ENCODE measurements at places on chromosomes 16 and 17.

DNA sequence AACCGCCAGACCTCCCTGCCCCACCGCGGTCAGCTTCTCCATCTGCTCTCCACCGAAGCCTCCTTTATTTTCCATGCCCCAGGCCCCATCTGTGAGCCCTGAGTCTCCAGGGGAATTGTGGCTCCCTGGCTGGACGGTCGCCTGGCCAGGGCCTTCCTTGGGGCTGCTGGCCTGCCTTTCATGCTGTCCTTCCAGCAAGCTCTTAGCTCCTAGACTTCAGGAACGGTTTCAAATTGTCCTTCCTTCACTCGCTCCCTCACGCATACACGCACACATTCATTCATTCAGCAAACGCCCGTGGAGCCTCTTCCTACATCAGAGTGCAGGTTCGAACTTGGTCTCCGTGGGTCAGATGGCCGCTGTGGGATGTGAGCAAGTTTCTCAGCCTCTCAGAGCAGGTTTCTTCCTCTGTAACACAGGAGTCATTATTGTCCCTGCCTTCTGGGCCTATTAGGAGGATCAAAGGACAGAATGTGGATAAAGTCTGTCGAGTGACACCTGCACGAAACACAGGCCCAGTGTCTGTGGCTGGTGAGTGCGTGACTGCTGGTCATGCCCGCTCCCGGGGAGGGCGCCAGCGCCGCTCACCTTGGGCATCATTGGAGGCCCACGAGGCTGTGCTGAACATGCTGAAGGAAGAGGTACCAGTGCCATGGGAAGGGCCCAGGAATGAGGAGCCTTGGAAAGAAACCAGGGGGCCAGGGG lies 18.7 kb upstream of the GSE1 start:
- no peak for DNase-seq

DNA sequence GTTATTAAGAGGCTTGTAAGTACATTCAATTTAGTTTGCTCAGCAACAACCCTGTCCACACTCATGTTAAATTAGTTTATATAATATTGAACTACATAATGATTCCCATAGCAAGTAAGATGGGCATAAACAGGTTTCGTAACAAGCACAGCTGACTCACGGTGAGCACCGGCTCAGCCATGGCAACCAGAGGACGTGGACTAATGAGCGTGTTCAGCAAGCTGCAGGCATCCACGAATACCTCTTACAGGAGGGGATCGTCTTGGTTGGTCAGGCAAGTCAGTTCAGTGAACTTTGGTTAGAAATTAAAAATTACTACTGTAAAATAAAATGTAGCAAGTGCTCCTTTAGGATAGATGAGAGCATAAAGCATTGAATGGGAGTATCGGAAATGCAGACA lies 58.4 kb downstream of the ELAC2 start:
- DNase-seq, result no peak

DNA sequence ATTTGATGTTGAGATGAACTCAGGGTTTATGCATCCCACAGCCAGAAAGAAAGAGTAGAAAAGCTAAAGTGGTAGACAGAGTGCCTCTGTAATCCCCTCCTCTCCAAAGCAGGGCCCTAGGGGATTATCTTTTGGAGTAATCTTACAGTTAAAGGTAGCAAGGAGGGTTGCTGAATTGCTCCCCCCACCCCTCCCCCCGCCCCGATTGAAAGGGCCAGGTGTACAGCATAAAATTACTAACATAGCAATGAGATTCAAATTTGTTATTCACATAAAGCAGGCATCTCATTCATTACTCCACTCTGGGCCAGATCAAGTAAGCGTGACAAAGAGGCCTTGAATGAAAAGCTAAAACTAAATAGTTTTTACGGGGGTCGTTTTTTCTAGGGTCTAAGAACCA lies 72.7 kb downstream of the STH start:
- DNase-seq, result no peak

- DNase-seq, result no peak
Measured at GRCh38 chr16:19502395-19503131, 19.3 kb downstream of the GDE1 start.

DNA sequence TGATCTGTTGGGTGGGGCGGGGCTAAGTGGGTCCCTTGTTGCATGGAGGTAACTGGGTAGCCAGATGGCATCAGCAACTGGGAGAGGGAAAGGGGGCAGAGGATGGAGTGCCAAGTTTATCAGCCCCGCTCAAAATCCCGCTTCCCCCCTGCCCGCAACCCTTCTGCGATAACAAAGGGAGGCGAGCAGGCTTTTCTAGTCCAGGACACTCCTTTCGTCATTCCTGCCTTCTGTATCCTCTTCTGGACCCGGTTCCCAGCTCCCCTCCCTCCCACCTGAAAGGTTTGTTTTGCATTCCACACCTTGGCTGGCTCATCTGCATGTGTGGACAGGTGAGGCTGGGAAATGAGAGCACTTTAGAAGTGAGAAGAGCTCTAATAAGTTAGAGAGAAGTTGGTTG lies 53.3 kb downstream of the HLF start:
- no peak for DNase-seq

- no peak for DNase-seq
Measured at GRCh38 chr16:4380119-4381063, 8.7 kb downstream of the VASN start.

DNA sequence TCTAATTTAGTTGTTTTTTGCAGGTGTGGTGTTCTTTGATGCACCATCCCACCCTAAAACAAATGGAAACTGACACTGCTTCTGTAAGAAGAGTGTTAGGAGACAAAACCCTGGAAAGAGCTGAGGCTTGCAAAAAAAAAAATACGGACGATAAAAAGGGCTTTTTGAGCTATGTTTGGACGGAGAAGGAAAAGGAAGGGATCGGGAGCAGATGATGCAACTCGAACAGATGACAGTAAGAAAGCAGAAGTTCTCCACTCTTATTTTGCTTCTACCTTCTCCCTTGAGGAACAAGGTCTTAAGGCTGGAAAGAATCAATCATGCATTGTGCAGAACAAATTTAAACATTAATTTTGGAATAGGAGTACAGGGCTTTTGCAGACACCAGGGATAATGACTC lies 136.7 kb downstream of the MAF start:
- DNase-seq, result no peak

GRCh38 chr17:73888862-73889261 lies 244.6 kb upstream of the SDK2 start:
- no peak for DNase-seq

- no peak for DNase-seq
Measured at GRCh38 chr17:56653877-56654276, 60.4 kb downstream of the NOG start.

GRCh38 chr17:19678581-19679453 lies 30.3 kb downstream of the ALDH3A2 start:
- DNase-seq, result no peak

GRCh38 chr16:56237451-56237930 lies 46.2 kb downstream of the GNAO1 start:
- no peak for DNase-seq

GRCh38 chr16:81277541-81278080 lies 37.2 kb upstream of the GAN start:
- DNase-seq, result no peak
